ENCODE measurements at places on chromosomes 12 and 14.

DNA sequence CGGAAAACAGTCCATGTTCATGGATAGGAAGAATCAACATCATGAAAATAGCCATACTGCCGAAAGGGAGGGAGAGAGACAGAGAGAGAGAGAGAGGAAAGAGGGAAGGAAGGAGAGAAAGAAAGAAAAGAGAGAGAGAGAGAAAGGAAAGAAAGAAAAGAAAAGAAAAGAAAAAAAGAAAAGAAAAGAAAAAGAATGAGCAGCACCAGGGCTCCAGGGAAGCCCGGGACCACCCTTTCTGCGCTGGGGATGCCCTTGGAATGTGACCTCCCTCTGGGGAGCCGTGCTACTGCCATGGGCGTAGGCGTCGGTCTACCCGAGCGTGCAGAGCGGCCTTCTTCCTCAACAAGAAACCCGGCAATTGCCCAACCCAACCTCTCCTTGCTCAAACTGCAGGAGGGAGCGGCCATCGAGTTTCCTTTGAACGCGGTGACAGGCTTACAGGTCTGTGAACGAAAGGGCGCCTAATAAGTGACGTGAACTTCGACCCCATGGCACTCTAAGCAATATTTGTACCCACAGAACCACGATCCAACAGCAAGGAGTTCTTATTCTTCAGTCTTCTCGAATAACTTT is 16.9 kb downstream of the OR6S1 start:
- no peak for DNase-seq

DNA sequence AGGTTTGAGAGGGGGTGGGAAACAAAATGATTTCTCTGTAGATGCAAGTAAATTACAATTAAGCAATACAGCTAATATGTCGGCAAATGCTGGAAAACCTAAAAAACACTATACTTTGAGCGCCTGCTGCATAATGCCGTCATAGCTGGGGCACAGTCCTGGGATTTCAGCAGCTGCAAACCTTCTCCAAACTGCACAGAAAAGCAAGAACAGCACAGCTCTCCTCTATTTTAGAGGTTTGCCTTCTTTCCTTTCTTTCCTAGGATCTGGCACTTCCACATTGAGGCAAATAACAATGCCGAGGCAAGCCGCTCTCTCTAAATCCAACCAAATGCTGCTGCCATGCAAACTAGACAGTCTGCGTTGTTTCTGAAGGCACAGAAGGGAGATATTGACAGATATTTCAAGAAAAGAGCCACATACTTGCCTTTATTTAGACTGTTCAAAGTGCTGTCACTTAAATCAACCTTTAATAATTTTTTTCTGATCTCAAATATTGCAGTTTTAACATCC is 287.1 kb upstream of the G2E3 start:
- DNase-seq, result no peak

DNA sequence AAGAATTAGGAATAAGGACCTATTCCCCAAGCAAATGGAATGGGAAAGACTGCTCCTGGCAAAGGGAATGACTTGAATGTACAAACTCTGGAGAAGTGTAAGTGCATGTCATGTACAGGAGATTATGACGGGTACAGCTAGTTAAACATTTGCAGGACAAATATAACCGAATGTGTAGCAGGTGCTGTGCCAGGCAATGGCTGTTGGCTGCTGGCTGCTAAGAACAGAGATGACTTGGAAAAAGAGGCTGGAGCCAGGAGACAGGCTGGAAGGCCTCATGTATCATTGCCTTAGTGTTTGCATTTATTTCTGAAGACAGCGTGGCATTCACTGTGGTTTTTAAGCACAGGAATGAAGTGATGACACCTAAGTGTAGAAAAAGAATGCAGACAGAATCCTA is 136.8 kb downstream of the TTC8 start:
- no peak for DNase-seq

DNA sequence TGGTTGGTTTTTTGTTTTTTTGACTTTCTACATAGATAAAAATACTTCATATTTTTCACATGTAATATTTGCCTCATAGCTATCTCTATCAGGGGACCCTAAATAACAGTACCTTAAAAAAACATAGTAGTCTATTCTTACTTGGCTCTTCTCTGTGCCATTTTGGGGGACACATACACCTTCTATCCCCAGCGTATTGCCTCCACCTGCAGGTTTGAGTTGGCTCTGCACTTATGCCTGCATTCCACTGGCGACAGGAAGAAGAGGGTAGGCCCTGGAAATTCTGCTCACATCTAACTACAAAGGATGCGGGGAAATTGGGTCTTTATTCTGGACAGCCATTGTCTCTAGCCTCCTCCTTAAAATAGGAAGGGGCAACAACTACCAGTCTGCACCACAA is 13.8 kb upstream of the IFI27L2 start:
- no peak for DNase-seq

- no peak for DNase-seq
Observed at GRCh38 chr12:65725376-65725775, 98.9 kb upstream of the HMGA2 start.

GRCh38 chr12:48861111-48861510 is 4.6 kb downstream of the RND1 start:
- no peak for DNase-seq

GRCh38 chr14:89061696-89062095 is 237.2 kb downstream of the TTC8 start:
- no peak for DNase-seq

DNA sequence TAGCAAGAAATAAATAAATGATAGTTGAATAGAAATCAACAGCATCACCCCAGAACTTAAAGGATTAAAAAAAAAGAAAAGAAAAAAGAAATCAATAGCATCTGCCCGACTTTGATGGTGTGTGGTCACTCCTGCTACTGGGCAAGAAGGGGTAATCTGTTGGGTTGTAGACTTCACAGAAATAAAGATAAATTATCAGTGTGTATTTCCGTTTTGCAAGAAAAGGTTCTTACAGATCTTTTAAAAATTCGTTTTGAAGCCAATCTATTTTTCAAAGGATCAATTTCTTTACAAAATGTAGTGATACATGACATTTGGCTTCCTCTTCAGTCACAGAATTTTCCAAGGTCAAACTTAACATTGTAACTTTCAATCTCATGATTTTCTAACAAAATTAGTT is 448.9 kb upstream of the FAR2 start:
- no peak for DNase-seq

DNA sequence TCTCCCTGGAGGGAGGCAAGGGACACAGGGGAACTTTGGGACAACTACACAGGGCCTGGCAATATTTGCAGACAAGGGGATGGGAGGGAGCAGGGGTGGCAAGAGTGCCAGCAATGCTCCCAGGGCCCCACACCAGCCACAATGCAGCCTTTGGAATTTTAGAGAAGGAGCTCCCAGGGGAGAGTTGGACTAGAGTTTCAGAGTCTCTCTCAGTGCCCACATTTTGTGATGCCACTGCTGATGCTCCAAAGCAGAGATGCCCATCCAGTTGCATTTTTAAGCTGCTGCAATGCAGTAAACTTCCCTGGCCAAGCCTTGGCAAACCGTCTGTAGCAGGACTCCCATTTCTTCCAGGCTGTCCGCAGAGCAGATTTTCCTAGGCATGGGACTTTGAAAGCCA is 98.9 kb downstream of the ZFP36L1 start:
- DNase-seq, result no peak

DNA sequence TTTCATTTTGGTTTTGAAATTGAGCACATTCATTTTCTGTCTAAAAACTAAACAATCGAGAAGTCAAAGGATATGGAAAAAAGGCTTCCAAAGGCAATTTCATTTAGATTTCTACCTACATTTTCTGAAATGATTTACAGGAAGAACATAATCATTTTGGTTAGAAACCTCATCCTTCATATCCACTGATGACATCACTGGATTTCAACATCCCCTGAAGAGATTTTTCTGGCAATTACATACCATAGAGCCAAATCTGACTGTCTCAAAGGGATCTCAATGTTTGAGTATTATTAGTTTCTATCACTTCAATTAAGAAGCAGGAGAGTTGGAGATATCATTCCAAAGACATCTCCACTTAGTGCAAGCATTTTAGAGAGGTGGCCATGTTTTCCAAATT is 137.8 kb downstream of the TTC7B start:
- no peak for DNase-seq

DNA sequence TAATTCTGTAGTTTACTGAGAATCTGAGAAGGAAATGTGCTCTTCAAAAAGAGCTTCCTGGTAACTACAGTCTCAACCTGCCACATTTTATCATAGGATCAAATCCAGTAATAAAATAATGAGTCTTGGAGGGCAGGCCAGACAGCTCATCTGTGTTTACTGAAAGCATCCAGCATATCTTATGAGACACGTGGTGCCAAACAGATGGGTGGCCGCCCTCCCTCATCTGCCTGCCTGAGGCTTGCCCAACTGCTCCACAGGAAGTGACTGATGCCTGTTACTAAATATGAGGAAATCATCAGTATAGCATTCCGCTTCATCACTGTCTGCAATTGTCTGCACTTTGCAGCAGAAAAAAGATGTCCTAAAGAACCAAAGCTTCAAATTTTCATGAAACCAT is 13.5 kb downstream of the DHRS7 start:
- no peak for DNase-seq

- DNase-seq, result no peak
Observed at GRCh38 chr12:1666685-1667162, 24.1 kb upstream of the ADIPOR2 start.

GRCh38 chr12:2804393-2805142 is 7.9 kb upstream of the ITFG2 start:
- no peak for DNase-seq

DNA sequence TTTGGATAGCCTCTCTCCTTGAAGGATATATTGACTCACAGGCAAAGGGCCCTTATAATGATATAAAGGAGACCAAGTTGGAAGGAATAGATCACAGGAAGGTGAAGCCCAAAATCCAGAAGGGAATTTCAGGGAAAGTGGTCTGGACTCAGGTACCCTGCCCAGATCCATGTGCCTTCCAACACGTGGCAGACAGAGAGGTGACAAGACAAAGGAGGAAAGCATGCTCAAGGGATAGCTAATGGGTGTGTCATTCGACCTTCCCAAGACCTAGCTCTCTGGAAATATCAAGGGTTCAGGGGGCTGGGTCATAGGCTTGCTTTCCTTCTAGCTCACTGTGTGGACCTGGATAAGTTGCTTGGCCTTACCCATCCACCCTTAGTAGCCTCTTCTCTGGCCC is 214.3 kb downstream of the ZFP36L1 start:
- DNase-seq, result no peak

DNA sequence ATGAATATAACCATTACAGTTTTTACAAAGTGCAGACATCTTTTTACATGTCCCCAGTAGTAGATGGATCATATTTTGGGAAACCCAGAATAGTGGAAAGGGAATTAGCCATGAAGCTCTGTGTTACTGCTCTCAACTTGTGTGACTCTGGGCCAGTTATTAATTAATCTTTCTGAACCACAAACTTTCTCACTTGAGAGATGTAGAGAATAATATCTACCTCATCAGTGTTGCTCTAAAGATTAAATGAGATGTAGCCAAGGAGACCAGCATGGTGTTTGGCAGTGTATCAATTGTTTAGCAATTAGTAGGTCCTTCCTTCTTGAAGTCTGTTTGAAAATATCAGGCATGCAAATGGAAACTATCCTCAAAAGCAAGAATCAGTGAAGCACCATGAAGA is 169.2 kb downstream of the TMTC2 start:
- no peak for DNase-seq

DNA sequence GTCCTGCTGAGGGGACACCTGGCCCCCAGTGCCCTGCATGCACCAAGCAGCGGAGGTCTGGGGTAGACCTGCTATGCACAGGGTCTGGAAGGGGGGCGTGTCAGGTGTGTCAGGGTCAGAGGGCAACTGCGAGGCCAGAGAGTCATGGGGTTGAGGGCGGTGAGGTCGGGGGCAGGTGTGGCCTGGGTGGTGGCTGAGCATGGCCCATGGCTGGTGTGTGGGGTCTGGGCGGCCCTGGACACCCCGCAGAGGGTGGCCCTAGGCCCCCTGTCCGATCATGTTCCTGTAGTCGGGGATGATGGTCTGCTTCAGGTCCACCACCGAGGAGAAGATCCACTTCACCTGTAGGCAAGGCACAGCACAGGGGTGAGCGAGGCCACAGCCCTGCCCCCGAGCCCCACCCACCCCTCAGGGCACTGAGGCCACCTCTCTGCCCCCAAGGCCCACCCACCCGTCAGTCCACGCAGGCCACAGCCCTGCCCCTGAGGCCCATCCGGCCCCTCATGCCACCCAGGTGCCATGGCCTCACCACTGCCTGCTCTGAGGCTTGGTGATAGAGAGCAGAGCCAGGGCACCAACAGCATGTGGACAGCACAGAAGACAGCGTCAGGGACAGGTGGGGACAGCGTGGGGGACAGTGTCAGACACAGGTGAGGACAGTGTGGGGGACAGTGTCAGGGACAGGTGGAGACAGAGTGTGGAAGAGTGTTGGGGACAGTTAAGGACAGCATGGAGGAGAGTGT is 211.3 kb downstream of the TMEM121 start:
- DNase-seq, result no peak

GRCh38 chr14:94143711-94144110 is 14.3 kb upstream of the IFI27L2 start:
- DNase-seq, result no peak

DNA sequence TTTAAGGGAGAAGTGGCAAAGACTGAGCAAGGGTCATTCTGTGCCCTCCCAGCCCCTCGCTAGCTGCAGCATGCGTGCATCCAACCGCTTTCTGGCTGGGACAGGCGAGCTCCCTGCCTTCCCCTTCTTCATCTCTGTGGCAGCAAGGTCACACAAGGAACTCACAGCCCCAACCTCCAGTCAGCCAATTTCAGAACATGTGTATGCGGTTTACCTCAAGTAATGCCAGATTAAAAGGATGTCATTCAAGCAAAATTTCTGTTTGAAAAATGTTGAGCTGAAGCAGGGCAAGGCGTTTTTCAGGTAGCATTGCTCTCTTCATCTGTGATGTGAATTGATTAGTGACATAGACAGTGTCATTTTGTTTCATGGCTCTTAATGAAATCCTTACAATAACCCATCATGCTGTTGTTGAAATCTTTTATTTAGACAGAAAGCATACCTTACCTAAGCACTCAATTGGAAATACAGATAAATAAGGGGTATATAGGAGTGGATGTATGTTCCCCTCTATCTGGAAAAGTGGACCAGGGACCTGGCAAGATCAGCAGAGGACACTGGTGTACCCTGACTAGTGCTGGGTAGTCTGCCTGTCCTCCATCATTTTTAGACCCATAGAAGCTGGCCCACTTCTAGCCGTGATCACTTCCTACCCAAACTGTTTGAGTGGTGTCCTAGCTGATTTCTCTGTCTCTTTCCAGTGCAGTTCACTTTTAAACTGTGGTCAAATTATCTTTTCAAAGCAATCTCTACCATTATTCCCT is 82.8 kb upstream of the NEDD1 start:
- no peak for DNase-seq

GRCh38 chr14:61109288-61109687 is 128.2 kb downstream of the SLC38A6 start:
- no peak for DNase-seq

Measured in stimulated activated CD4-positive, alpha-beta T cell treated with anti-CD3 and anti-CD28 coated beads, Interleukin-2, amount 100 ng/mL, for 48 hours (primary cell).